ENCODE measurements at places on chromosomes 12 and 14. TPM values are rescaled to one million over a fixed set of nuclear protein-coding genes. Genes with fewer than 3 reads are reported as not detected.

DNA sequence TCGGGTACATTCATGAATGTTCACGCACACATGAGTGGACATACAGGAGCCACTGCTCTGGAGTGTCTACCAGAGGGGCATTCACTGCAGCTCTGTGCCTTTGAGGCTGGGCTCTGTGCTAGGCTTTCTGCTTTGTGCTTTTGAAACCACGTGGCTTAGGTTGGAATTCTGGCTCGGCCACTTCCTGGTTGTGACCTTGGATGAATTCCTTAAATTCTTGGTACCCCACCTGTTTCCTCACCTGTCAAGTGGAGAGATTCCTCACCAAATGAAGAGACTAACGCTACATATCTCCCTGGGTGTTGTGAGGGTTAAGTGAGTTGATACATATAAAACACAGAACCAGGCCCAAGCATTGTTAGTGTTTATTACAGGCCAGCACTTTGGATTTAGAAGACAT lies 842.8 kb downstream of the VRK1 start:
- no peak for DNase-seq

The VRTN gene
- total RNA-seq = not detected

DNA sequence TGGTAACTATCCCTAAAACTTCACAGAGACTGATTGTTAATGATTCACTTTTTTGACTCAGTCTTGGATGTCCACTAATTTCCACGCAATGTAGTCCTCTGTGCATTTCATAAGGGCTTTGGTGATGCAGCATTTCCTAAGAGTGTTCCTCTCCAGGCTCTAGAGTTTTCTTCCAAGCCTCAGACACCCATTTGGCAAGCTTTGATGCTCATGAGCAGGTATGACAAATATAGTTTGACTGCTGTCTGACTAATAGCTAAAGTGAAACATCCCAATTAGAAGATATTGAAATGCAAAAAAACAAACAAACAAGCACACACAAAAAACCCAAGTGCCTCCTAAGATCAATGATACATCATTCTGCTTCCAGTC lies 1.5 kb upstream of the VAMP1 start:
- DNase-seq = no peak

GRCh38 chr14:88168025-88168424 lies 155.0 kb downstream of the KCNK10 start:
- no peak for DNase-seq

GRCh38 chr12:92597997-92598396 lies 104.8 kb upstream of the PLEKHG7 start:
- DNase-seq = no peak

The HOXC10 gene
- total RNA-seq = not detected

The TUBA1A gene
- 97.5 TPM for total RNA-seq

DNA sequence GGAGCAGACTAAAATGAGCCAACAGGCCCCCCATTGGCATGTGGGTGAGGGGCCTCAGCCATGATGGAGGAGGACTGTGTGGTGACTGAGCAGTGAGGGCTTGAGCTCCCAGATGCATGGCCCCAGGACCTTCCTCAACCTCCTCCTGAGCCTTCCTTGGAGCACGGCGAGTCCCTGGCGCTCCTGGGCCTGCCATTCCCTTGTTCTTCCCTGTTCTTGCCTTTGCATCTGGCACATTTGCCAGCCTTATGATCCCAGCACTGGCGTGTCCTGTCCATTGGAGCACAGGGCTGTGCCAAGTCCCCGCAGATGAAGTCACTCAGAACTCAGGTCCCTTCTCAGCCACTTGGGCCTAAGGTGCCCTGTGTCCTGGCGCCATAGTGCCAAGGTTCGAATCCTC lies 40.3 kb upstream of the MEG3 start:
- DNase-seq = no peak

- no peak for DNase-seq
Measured at GRCh38 chr14:77097006-77097699, 905 bp upstream of the CIPC start.

GRCh38 chr14:75771595-75771994 lies 110.5 kb downstream of the TTLL5 start:
- no peak for DNase-seq

The GPR162 gene
- total RNA-seq = not detected

The A2M gene
- total RNA-seq = 3.0 TPM
